ENCODE measurements at places on chromosomes 16 and 17.

GRCh38 chr16:82834151-82834815 lies 207.5 kb downstream of the CDH13 start:
- DNase-seq = no peak

DNA sequence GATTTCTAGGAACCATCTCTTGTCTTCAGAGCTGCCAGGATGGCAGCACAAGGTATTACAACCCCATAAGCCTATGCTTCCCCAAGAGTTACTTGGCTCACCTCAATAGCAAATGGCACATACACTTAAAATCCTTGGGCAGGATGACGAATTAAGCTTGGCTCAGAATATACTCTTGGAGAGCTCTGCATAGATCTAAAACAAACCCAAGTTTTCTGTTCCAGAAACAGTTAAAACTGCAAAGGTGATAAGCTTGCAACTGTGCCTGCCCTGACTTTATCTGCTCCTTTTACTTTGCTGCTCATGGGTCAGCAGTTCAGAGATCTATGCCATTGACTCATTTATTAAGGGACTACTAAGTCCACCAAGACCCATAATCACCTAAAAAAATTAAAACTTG lies 26.1 kb downstream of the XPO6 start:
- no peak for DNase-seq

DNA sequence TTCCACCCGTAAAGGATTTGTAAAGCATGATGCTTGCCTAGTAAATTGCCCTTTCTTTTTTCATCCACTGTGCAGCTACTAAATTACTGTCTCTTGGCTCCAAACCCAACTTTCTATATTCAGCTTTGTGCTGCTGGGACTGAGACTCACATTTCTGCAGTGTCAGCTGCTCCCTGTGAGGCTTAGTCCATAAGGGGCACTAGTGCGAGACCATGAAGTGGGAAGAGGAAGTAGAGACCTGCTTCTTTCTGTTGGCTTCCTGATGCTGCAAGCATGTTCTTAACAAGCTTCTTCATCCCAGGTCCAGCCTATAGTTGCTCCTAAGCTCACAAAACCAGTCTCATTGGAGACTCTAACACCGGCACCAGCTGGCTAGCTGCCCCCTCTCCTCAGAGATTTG lies 74.9 kb upstream of the HS3ST2 start:
- DNase-seq = no peak

DNA sequence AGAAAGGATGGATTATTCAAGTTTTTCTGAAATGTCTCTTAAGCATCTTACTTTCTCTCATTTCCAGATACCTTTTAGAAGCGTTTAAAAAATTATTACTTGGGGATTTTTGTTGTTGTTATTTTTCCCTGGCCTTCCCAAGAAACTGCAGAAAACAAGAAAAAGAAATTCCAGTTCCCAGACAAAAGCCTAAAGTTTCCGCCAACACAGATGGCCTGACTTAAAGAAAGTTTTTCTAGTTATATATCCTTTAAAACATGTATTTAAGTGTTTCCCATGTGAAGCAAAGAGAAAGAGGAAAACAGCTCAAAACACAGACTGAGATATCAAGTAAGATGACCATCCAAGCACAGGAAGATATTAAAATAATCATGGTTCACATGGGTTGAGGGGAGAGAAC lies 401.7 kb upstream of the MAF start:
- no peak for DNase-seq

DNA sequence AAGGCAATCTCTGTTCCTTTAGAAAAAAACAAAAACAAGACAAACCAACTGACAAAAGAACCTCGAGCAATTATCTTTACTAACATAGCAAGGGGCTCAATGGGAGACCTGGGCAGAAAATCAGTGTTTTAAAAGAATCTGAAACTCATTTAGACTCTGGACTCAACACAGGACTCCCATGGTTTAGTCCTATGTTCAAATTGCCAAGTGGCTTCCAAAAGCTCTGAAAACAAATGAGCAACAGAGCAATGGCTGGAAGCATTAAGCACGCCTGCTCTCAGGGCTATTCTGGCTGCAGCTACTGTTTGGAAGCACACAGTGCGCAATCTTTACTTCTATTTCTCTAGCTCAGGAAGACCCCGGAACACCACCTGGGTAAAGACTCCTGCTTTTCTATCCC lies 162.0 kb downstream of the AATF start:
- DNase-seq = no peak

DNA sequence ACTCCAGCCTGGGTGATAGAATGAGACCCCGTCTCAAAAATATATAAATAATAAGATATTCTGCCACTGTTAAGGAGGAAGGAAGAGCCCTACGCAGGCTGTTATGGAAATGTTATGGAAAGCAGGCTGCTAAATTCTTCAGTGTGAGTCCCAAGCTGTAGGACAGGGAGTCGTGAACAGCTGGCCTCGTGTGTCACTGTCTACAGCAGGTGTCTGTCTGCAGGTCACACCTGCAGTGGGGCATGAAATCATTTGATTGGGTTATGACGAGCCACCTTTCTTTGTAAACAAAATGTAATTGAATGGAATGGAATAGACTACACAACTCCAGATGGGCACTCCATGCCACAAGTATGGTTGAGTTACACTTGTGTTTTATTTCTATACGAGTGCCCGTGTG lies 15.6 kb upstream of the LITAF start:
- DNase-seq = no peak

DNA sequence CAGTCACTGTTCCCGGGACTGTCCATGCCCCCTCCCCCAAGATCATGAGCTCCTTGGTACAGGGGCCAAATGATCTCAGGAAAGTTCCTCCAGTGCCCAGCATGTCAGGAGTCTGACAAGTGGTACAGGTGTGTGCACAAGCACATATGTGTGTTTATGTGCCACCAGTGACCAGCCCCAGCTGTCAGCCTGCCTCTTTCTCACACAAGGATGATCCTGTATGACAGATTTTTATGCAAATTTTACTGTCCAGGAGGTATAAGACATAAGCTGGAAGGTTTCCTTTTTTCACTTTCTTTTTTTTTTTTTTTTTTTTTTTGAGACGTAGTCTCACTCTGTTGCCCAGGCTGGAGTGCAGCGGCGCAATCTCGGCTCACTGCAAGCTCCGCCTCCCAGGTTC lies 31.4 kb upstream of the GFOD2 start:
- DNase-seq = no peak

- DNase-seq = peak; percentile 53
These were observed 325.3 kb downstream of the UTP18 start for GRCh38 chr17:51585514-51586104.

DNA sequence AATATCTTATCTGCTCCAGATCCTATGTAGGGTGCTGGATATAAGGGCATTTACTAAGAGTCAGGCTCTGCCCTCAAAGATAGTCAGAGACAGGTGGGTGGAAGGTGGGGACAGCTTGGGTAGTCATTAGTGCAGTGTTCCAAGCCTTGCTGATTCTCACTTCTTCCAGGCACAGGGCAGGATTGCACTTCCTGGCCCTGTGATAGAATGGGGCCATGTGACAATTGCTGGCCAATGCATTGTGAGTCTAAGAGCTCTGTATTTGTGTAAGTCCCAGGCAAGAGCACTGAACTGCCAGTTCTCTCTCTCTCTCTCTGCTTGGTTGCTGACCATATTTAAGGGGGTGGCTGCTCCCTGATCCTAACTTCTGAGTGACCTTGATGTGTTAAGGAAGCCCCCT lies 112.1 kb downstream of the C16orf78 start:
- no peak for DNase-seq

- no peak for DNase-seq
These were observed 7.1 kb upstream of the DCAF7 start for GRCh38 chr17:63542942-63543821.

DNA sequence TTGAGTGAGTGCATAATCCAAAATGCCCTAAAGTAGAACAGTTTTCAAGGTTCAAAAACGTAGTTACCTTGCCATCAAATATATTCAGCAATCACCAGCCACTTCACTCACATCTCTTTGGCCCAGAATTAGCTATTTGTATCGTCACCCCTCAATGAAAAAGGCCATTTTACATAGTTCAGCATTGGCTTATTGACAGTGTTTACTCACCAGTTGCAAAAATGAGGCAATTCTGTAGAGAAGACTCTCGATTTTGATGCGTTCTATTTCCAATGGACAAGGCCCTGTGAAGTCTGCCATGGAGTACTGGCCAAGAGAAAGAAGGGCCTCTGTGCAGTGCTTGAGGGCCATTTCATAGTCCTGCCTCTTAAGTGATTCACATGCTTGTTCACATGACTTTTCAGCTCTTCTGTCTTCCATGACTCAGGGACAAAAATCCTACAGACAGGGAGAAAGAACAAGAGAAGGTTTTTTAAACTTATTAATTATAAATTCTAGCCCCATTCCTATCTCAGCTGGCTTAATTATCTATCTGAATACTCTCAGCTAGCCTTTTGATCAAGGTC lies 26.5 kb downstream of the HELZ start:
- DNase-seq = no peak

DNA sequence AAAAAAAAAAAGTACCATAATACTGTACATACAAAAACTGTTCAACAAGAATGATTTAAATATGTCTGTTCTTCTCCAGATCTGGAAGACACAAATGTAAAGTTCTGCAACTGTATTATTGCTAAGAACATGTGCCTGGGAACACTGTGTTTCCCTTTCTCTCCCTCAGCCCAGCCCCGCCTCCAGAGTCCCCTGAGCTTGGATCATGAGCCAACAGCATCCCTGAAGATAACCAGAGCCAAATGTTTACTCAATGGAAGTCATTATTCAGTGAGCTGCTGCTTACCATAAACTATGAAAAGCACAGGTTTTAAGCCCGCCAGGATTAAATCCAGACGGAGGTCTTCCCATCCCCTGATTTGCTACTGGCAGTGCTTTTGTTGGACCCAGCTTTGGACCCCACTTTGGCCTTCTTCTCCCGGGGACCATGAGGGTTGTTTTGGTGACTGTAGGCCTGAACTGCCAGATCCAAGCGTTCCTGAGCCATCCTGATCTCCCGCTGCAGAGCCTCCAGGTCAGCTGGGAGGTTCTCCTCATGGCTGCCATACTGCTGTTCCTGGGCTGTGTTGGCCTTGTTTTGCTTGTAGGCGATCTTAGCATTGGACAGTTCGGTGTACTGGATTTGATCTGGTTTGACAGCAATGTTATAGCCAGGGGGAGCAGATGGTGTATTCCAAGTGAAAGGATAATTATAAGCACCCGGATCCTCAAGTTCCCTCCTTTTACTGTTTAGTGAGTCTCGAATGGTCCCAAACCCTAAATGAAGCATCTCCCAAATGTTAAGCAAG lies 25.6 kb downstream of the GJC1 start:
- DNase-seq = peak; percentile 43

- peak; percentile 67 for DNase-seq
These were observed 1.5 kb downstream of the PHLPP2 start for GRCh38 chr16:71722801-71723536.

DNA sequence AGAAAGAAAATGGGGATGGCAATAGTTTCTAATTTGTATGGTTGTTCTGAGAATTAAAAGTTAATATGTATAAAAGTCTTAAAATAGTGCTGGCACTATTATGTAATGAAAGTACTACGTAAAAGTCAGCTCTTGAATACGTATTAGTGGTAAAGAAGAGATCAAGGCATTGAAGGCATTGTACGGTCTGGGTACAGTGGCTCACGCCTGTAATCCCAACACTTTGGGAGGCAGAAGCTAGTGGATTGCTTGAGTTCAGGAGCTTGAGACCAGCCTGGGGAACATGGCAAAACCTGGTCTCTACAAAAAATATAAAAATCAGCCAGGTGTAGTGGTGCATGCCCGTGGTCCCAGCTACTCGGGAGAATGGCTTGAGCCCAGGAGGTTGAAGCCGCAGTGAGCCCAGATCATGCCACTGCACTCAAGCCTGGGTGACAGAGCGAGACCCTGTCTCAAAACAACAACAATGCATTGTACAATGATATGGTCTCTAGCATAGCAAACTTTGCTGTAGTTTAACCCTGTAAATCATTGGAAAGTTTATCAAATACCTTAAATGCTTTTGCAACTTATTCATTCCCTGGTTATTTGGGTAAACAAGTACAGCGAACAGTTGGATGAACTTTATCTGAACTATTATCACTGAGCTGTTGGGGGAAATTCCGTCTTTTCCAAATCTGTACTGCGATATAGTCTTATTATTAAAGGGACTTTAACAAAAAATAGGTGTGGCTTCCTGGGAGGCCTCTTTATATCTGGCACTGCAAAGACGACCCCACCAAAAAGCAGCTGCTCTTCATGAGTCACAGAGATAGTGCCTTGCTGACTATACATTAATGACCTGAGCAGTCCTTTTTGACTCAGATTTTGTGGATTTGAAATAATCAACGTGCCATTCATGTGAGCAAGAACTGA lies 73.6 kb downstream of the GPRC5B start:
- no peak for DNase-seq

DNA sequence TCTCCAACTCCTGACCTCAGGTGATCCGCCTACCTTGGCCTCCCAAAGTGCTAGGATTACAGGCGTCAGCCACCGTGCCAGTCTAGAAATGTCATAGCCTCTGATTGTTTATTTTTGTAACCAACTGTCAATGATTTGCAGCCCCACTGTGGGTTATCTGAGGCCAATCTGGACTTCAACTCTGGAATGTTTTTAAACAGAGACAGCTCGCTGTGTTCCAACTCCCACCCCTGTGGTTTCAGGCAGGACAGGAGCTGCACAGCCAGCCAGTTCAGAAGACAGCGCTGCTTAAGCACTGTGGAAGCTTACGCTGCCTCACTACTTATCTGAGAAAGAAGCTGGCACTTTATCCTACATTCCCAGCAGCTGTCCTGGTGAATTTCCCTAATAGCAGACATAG lies 19.5 kb downstream of the MRM3 start:
- no peak for DNase-seq

- peak; percentile 84 for DNase-seq
These were observed 13.3 kb downstream of the SLC16A3 start for GRCh38 chr17:82241926-82242697.

- DNase-seq = peak; percentile 94
These were observed at the start of gene FOXJ1 for GRCh38 chr17:76141212-76142038. FOXJ1 (minus strand) TSS chr17:76141245; CDS start chr17:76140395, 850 bp downstream.

DNA sequence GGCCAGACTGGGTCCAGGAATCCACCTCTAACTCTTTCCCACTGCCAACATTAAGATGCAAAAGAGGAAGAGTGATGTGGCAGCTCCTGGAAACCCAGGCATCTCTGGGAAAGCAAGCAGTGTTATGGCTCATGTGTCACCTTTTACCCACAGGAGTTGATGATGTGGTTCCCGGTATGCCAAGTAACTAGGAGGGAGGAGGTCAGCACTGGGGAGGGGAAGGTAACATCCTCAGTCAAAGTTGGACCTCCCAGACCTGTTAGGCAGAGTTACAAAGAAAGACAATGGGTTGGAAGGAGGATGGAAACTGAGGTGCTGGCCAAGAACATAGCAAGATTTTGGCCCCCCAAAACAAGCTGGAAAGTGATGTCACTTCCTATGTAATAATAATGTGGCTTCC lies 11.4 kb downstream of the KRABD2 start:
- no peak for DNase-seq

GRCh38 chr16:23505180-23505665 lies 5.1 kb downstream of the GGA2 start:
- no peak for DNase-seq

DNA sequence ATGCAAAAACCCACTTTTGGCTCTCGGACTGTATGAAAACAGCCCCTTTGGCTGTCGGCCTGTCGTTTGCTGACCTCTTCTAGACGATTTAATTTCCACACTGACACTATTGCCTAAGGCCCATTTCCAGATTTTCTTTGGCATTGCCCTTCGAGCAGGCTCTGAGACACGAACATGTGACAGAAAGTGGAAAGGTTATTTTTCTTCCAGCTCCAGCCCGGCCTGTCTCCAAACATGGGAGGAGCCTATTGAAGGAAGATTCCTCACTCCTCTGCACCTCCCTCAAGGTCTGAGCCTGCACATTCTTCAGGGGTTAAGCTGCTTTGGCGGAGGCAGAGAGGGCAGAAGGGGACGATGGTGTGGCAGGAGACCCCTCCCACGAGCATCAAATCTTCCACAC lies 85.9 kb upstream of the FOXF1 start:
- DNase-seq = no peak

- DNase-seq = no peak
These were observed 45.2 kb upstream of the DHX40 start for GRCh38 chr17:59520251-59520650.

All from testis (tissue), 5 donors.